ENCODE measurements at places on chromosomes 2 and 18. TPM values are rescaled to one million over a fixed set of nuclear protein-coding genes. Genes with fewer than 3 reads are reported as not detected.

SP3 gene
- 88.0 TPM for total RNA-seq

TWIST2 gene
- total RNA-seq = 1.8 TPM

CD207 gene
- total RNA-seq = not detected

EN1 gene
- not detected for total RNA-seq

SERPINB10 gene
- not detected for total RNA-seq

RAB6D gene
- 0.10 TPM for total RNA-seq

KYNU gene
- total RNA-seq = not detected

KCNK3 gene
- not detected for total RNA-seq

KLHL14 gene
- under 0.01 TPM for total RNA-seq

VWC2L gene
- total RNA-seq = not detected

MC4R gene
- total RNA-seq = not detected

LDLRAD4 gene
- 7.0 TPM for total RNA-seq

PLGLB1 gene
- total RNA-seq = 1.3 TPM

NPHP1 gene
- total RNA-seq = 4.6 TPM

CRYGD gene
- not detected for total RNA-seq

LIMS4 gene
- 111 TPM for total RNA-seq

MARCHF4 gene
- 5.3 TPM for total RNA-seq
